ENCODE measurements at places on chromosomes 16 and 17.

GRCh38 chr17:64580384-64581315 is 73.9 kb downstream of the CEP95 start:
- no peak for DNase-seq

GRCh38 chr16:63976345-63976744 is 1145.5 kb downstream of the CDH11 start:
- no peak for DNase-seq

- DNase-seq = no peak
These were observed 16.0 kb upstream of the KCNJ16 start for GRCh38 chr17:70059071-70059470.

GRCh38 chr16:88393034-88393433 is 10.3 kb downstream of the ZNF469 start:
- no peak for DNase-seq

- peak; percentile 13 for DNase-seq
These were observed 7.3 kb upstream of the DDX52 start for GRCh38 chr17:37650419-37651003.

DNA sequence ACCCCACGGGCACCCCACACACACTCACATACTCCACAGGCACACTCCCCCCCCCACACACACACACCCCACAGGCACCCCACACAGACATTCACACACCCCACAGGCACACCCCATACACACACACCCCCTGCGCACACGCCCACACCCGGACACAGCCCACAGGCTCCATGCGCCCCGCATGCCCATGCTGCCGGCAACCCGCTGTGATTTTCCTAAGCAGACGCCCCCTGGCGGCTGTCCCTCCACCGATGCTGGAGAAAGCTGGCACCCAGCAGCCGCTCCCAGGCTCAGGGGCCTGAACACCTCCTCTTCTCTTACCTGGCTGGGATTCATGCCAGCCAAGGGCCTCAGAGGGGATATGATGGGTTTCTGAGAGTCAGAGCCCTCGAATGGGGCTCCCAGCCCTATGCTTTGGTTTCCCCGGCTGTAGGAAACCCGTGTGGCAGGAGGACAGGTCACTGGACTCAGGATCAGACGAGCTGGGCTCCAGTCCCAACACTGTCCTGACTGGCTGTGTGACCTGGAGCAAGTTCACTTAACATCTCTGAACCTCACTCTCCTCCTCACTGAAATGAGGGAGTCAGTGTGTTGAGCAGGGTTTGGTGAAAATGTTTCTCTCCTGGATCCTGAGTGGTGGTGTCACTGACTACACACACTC is 19.6 kb upstream of the TNFRSF13B start:
- peak; percentile 52 for DNase-seq

GRCh38 chr17:57714665-57715180 is 30.4 kb downstream of the CCDC182 start:
- DNase-seq = no peak

GRCh38 chr17:80904036-80904753 is 87.4 kb upstream of the CHMP6 start:
- no peak for DNase-seq

DNA sequence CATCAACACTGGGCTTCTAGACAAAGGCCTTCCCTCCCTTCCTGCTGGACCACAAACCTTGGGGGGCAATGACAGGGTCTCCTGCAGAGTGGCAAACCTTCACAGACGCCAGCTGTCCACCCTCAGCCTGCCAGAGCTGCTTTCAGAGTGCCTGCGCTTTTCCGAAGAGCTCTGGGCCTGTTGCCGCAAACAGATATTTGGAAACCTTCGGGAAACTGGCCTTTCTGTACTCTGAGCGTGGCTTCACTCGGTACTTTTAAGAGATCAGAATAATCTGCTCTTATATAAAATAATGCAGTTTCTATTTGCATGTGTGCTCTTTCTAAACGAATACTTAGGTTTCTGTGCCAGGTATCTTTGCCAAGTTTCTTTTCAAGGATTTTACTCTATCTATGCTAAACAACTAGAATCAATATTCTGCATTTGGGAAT is 152.1 kb upstream of the CHMP6 start:
- DNase-seq = no peak

- peak; percentile 37 for DNase-seq
These were observed 42.1 kb downstream of the TBC1D16 start for GRCh38 chr17:79993390-79994227.

- no peak for DNase-seq
These were observed 557.4 kb upstream of the ZFHX3 start for GRCh38 chr16:73605309-73605708.
